ENCODE measurements at places on chromosomes 7 and 10.

- no peaks in the 10 kb centered on the region for H3K4me1 ChIP-seq
- H3K4me3 ChIP-seq = no peak overlapping the region
- no peak overlapping the region for H3K27ac ChIP-seq
- no peak for DNase-seq
- H3K36me3 ChIP-seq = peaks cover 38% of the 10 kb centered on the region
Observed at GRCh38 chr10:14925268-14925667, 28.6 kb downstream of the DCLRE1C start.

DNA sequence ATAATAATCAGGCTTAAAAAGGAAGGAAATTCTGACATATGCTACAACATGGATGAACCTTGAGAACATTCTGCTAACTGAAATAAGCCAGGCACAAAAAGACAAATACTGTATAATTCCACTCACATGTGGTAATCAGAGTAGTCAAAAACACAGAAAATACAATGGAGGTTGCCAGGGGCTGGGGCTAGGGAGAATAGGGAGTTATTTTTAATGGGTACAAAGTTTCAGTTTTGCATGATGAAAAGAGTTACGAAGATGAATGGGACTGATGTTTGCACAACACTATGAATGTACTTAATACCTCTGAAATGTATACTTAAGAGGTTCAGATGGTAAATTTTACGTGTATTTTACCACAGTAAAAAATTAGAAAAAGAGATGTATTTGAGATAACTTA lies 145.6 kb downstream of the DOCK4 start:
- H3K27me3 ChIP-seq = no peaks in the 10 kb centered on the region
- no peaks in the 10 kb centered on the region for H3K4me1 ChIP-seq
- DNase-seq = no peak
- no peak overlapping the region for H3K27ac ChIP-seq
- H3K4me3 ChIP-seq = no peak overlapping the region

DNA sequence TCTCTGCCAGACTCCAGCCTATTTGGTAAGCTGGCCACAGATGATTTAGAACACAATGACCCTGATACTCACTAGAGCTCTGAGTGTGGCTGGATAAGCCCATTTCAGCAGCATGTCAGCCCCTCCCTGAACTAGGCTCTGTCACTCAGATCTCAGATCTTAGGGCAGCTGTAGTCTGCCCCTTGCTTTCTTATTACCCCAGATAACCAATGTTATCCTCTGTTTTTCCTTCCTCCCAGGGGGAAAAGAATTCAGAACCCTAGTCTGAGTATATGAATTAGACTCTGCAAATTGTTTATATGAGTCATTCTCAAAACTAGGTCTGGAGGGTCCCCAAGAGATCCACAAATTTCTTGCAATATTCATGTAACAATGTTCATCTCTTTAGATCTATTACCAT lies 286.2 kb downstream of the KCNMA1 start:
- no peaks in the 10 kb centered on the region for H3K27me3 ChIP-seq
- DNase-seq = peak; percentile 79
- H3K27ac ChIP-seq = peak overlapping the region; percentile 76
- H3K4me3 ChIP-seq = no peak overlapping the region
- peaks cover 17% of the 10 kb centered on the region for H3K4me1 ChIP-seq

DNA sequence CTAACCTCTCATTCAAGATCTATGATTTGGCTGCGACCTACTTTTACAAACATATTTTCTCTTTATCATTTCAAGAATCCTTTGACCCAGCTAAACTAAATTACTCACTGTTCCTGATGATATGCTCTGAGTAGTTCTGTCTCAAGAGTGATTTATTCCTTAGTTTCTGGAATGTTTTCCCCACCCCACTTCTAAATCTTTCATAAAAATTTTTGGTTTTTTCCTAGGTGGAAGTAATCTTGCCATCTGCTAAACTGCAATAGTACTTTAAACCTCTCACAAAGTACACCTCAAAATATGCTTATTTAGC lies 170.8 kb downstream of the DNAJC1 start:
- no peak for DNase-seq
- H3K36me3 ChIP-seq = no peaks in the 10 kb centered on the region
- no peaks in the 10 kb centered on the region for H3K4me1 ChIP-seq
- no peak overlapping the region for H3K4me3 ChIP-seq
- no peak overlapping the region for H3K27ac ChIP-seq
- H3K27me3 ChIP-seq = no peaks in the 10 kb centered on the region

DNA sequence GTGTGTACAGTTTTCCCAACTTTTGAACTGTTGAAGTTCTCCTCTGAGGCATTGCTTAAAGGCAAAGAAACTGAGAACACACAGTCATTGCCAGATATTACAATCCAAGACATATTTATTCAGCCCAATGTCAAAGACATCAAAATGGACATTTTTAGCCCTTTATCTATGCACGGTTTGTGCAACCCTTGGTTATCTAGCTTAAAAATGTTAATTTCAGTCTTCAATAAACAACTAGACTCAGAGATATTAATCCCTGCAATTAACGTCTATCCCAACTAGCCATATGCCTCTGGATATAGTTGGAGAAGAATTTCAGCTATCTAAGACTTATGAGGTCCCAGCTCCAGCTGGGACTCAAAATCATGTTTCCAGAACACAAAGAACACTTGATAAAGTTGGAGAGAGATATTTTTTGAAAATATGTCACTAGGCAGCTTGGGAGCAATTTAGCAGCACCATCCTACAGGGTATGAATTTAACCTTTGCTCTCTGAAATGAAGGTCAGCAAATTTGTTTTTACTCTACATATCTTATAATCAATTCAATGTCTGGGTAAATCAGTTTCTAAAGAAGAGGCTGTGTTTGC lies 357.0 kb downstream of the RNLS start:
- no peak overlapping the region for H3K4me3 ChIP-seq
- peaks cover 3% of the 10 kb centered on the region for H3K4me1 ChIP-seq
- no peaks in the 10 kb centered on the region for H3K36me3 ChIP-seq
- H3K27ac ChIP-seq = no peak overlapping the region
- DNase-seq = no peak

DNA sequence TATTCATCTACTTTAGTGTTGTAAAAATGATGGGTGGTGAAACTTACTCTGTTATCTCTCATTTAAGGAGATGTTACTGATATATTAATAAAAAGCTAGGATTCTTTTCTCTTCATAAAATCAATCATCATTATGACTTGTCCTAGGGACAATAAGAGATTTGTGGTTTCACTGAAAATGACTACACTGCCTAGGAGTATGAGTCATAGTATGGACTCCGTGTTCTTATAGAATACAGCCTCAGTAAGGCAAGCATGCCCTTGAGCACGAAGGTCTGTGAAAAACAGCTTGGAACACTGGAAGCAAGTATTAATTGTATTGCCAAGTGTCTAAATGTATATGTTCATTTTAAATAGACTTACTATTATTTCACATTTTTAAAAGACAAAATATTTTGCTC lies 749.2 kb upstream of the PCDH15 start:
- H3K27me3 ChIP-seq = no peaks in the 10 kb centered on the region
- no peaks in the 10 kb centered on the region for H3K4me1 ChIP-seq
- no peaks in the 10 kb centered on the region for H3K36me3 ChIP-seq

DNA sequence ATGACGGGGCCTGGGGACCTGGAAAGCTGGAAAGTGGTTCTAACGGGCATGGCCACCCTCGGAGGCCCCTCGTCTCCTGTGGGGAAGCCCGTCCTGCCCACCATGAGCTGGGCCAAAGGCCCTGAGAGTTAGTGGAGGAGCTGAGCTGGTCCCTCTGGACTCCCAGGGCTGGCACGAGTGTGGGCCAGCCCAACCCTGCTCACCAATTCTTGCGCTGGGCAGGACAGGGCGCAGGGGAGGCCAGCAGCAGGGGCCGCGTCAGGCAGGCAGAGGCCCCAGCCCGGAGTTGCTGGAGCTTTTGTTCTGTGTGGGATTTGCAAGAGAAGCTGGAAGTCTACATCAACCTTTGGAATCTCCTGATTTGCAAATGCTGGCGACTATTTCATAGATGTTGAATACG lies 29.8 kb downstream of the UNCX start:
- H3K36me3 ChIP-seq = no peaks in the 10 kb centered on the region
- no peaks in the 10 kb centered on the region for H3K4me1 ChIP-seq
- H3K27ac ChIP-seq = no peak overlapping the region
- H3K27me3 ChIP-seq = peaks cover 67% of the 10 kb centered on the region
- no peak for DNase-seq

GRCh38 chr7:157766098-157766497 lies 429.3 kb downstream of the DNAJB6 start:
- no peaks in the 10 kb centered on the region for H3K4me1 ChIP-seq
- H3K36me3 ChIP-seq = no peaks in the 10 kb centered on the region
- no peak overlapping the region for H3K4me3 ChIP-seq
- no peak for DNase-seq

DNA sequence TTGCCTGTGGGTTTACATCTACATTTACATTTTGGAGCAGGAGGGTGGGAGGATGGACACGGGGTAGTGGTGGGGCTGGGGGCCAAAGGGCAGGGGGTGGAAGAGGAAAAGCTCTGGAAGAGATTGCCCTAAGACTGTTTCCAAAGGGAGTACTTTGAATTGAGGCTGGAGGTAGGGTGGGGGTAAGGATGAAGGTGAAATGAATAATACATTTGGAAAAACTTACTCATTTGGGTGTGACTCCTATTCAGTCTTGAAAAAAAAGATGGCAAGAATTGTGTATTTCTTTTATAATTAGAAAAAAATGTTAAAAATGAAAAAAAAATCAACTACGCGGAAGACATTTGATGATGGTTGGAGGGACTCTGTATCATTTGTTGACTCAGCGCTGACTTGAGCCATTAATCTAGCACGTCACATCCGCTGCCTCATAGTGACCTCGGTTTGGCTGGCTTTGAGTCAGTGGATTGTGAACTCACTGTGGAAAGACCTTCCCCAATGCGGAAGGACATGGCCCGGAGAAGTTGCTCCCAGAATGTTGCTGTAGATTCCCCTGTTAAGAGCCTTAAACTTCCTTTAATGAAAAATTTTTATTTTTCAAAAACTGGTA lies 2.8 kb downstream of the FAM180A start:
- no peaks in the 10 kb centered on the region for H3K27me3 ChIP-seq
- peak; percentile 99 for DNase-seq
- H3K4me1 ChIP-seq = peaks cover 24% of the 10 kb centered on the region
- H3K4me3 ChIP-seq = no peak overlapping the region
- H3K36me3 ChIP-seq = no peaks in the 10 kb centered on the region

- peaks cover 4% of the 10 kb centered on the region for H3K4me1 ChIP-seq
- no peak overlapping the region for H3K27ac ChIP-seq
- no peaks in the 10 kb centered on the region for H3K36me3 ChIP-seq
- no peak overlapping the region for H3K4me3 ChIP-seq
Observed at GRCh38 chr10:132488231-132488821, 49.3 kb upstream of the INPP5A start.

DNA sequence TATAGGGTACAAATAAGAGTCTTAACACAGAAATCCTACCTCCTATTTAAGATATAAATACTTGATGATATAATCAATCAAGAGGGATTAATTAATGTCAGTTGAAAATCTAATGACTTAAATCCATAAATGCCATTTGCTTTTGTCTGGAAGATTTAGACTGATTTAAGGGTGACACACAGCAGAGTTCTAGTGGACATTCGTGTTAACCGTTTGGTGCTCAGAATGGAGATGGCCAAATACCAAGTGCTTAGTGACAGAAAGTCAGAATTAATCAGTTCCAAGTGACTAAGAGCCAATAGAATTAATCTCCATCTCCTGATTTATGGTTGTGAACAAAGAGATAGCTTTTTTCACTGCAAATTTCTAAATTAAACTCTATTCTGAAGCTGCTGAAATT lies 36.2 kb downstream of the NAMPT start:
- H3K4me1 ChIP-seq = no peaks in the 10 kb centered on the region
- peaks cover 21% of the 10 kb centered on the region for H3K36me3 ChIP-seq
- no peak for DNase-seq
- H3K27me3 ChIP-seq = no peaks in the 10 kb centered on the region

GRCh38 chr7:79781716-79782115 lies 328.2 kb upstream of the MAGI2 start:
- DNase-seq = no peak
- H3K27ac ChIP-seq = no peak overlapping the region
- H3K36me3 ChIP-seq = no peaks in the 10 kb centered on the region

GRCh38 chr10:76114581-76115001 lies 683.2 kb downstream of the LRMDA start:
- peaks cover 4% of the 10 kb centered on the region for H3K4me1 ChIP-seq
- peaks cover 6% of the 10 kb centered on the region for H3K27me3 ChIP-seq
- no peaks in the 10 kb centered on the region for H3K36me3 ChIP-seq
- DNase-seq = no peak
- no peak overlapping the region for H3K27ac ChIP-seq
- H3K4me3 ChIP-seq = no peak overlapping the region

GRCh38 chr10:63166742-63167258 lies 33.7 kb downstream of the NRBF2 start:
- peak; percentile 85 for DNase-seq
- H3K4me3 ChIP-seq = no peak overlapping the region
- no peaks in the 10 kb centered on the region for H3K27me3 ChIP-seq
- peaks cover 5% of the 10 kb centered on the region for H3K36me3 ChIP-seq
- H3K27ac ChIP-seq = no peak overlapping the region

GRCh38 chr10:119217401-119217800 lies 10.0 kb downstream of the GRK5 start:
- no peak overlapping the region for H3K4me3 ChIP-seq
- no peak for DNase-seq
- H3K27me3 ChIP-seq = no peaks in the 10 kb centered on the region

GRCh38 chr10:93072713-93073538 lies 767 bp upstream of the CYP26A1 start:
- no peak overlapping the region for H3K27ac ChIP-seq
- H3K27me3 ChIP-seq = peaks cover 91% of the 10 kb centered on the region
- H3K36me3 ChIP-seq = no peaks in the 10 kb centered on the region
- no peak overlapping the region for H3K4me3 ChIP-seq
- H3K4me1 ChIP-seq = peaks cover 6% of the 10 kb centered on the region

DNA sequence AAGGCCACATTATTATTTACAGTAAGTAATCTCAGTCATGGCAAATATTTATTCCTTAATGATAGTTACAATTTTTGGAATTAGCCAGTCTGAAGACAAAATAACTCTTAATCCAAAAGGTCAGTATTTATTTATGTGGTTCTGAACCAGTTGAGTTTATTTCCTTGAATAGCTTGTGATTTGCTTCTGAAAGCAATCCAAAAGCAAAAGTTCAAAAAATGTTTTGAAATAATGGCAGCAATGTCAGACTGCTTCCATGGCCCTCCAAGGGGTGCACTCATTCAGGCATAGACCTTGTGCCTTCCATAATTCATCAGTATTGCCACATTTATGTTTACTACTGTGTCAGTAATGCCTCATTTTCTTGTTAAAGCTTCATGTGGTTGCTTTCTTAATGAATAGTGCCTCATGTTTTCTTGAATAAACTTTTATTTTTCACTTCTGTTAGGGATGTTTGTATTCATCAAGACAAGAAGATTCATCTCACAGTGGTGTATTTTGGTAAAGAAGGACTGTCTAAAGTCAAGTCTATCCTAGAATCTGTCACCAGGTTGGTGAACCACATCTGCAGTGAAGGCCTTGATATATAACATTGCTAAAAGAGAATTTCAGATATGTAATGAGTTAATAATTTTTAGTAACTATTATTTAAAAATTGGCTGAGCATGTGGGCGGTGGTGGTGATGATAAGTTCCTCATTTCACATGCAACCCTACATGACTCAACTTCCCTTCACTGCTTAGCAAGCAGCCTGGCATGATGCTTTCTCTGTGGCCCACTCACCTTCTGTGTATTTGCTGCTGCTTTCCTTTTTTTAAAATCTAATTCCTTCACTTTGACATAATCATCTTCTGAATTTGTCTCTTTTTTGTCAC lies 22.0 kb downstream of the CSGALNACT2 start:
- H3K27me3 ChIP-seq = no peaks in the 10 kb centered on the region
- peak; percentile 90 for DNase-seq
- H3K4me1 ChIP-seq = peaks cover 12% of the 10 kb centered on the region
- H3K36me3 ChIP-seq = peaks cover 18% of the 10 kb centered on the region
- no peak overlapping the region for H3K4me3 ChIP-seq

- H3K4me3 ChIP-seq = no peak overlapping the region
- no peaks in the 10 kb centered on the region for H3K4me1 ChIP-seq
- no peak overlapping the region for H3K27ac ChIP-seq
- no peak for DNase-seq
Observed at GRCh38 chr10:125368146-125368545, 207.8 kb upstream of the CTBP2 start.

Data from IMR-90 (cell line).